ENCODE measurements at places on chromosomes 12 and 14. TPM values are rescaled to one million over a fixed set of nuclear protein-coding genes. Genes with fewer than 3 reads are reported as not detected.

GRCh38 chr14:66015071-66015780, 470.9 kb upstream of the CCDC196 start:
- DNase-seq: no peak

DNA sequence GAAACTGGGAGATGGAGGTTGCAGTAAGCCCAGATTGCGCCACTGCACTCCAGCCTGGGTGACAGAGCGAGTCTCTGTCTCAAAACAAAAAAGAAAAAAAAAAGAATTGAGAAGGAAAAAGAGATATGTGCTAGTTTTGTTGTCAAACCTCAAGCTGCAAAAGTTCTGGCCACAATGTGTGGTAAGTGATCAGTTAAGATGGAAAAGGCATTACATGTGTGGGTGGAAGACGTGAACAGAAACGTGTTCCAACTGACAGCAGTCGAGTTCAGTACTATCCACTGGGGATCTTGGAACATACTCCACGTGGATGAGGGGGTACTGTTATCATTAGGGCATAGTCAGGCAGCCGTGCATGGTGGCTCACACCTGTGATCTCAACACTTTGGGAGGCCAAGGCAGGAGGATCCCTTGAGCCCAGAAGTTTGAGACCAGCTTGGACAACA, 17.3 kb downstream of the GPR68 start:
- DNase-seq: no peak

DNA sequence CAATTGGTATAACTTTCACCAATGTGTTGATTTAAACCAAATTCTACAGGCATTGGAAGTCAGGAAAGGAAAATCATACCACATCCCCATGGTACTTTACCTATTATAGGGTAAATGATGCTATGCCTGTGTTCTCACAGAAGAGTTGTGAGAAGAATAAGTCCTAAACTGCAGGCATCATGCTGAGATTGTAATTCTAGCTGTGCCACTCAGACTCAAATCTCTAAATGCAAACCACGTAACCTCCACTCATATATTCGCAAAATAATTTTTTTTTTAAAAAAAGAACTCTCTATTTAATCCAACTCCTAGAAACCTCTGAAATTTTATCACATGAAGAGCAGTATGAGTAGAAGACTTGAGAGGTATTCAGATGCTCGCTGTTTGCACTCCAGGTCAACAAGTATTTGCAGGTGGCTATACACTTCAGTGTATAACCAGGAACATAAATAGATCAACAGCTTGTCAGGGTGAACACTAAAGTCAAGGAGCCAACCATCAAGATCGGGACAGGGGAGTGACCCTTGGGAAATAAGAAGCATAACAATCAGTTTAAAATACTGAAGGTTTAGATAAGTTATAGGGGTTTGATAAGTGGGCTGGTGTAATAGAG, 110.1 kb downstream of the SLC25A21 start:
- no peak for DNase-seq

GRCh38 chr14:34354556-34354955, 107.5 kb downstream of the SPTSSA start:
- DNase-seq: no peak

- peak; percentile 97 for DNase-seq
These were observed at the start of gene SLC25A29 for GRCh38 chr14:100306101-100306997. TSS of gene SLC25A29 (minus strand) at chr14:100306444. CDS start at chr14:100306232, 212 bp downstream.

DNA sequence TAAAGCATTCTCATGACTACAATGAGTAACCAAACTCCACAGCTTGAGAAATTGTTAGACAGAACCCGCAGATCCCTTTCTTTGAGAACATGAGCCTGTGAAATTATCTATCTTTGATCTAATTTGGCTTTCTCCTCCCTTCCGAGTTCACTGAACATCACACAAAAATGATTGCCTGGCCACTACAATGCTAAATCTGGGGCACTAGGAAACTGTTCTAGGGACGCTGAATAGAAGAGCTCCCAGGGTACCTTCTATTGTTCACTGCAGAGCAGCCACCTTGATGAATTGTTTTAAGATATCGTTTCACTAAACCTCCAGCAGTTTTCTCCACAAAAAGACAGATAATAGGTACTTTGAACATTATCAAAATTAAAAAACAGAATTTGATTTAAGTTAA, 47.5 kb downstream of the SINHCAF start:
- DNase-seq: no peak

DNA sequence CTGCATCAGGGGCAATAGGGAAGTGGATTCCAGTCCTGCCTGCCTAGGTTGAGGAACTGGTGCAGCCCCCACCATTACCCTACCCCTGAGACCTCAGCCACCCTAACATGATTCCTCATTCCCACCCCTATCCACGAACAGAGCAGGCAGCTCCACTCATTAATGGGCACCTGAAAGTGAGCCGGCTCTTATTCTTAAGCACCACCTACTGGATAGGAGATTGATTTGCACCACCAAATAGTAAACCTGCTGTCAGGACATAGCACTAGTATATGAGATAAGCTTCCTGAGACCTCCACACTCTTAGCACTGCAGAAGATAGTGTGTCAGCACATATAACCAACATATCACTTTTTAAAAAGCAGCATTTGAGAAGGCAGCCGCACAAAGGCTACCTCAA, 573.2 kb downstream of the SOX5 start:
- no peak for DNase-seq

- no peak for DNase-seq
These were observed 95.1 kb upstream of the NRXN3 start for GRCh38 chr14:78075033-78075432.

DNA sequence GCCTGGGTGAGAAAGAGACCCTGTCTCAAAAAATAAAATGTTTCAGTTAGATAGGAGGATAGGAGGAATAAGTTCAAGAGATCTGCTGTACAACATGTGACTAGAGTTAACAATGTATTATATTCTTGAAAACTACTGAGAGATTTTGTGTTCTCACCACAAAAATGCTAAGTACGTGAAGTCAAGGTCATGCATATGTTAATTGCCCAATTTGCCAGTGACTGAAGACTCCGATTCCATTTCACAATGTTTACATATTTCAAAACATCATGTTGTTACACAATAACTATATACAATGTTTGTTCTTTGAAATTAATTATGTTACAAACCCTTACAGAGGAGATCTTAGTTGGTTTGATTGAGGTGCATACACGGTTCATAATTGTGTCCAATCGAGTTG, 52.1 kb downstream of the SLC15A4 start:
- DNase-seq: no peak

- no peak for DNase-seq
These were observed 16.8 kb downstream of the KCNJ8 start for GRCh38 chr12:21757735-21758134.

Gene POTEG
- total RNA-seq: not detected

Gene KRT77
- total RNA-seq: not detected

Gene KIF26A
- total RNA-seq: 7.9 TPM

Gene NANOG
- total RNA-seq: not detected
